Panc1 (cell line): ENCODE measurements at places on chromosomes 5 and 9.

- DNase-seq, result no peak
Observed at GRCh38 chr9:20658677-20659473, 25.2 kb upstream of the FOCAD start.

DNA sequence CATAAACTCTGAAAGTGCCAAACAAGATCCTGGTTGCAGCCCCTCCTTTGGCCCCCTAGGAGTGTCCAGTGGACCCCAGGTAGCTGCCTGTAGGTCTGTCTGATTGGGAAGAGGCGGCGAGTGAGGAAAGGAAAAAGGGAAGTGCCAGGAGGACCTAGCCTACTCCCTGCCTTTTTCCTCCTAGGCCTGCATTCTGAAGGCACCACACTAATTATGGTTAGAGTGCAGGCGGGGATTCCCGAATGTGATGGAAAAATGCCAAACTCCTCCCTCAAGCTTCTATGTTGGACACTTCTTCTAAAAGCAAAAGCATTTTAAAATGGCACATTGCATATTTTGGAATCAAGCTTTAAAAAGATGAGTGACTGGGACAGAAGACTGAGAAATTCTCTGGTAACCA, 83.2 kb upstream of the SMIM15 start:
- no peak for DNase-seq

DNA sequence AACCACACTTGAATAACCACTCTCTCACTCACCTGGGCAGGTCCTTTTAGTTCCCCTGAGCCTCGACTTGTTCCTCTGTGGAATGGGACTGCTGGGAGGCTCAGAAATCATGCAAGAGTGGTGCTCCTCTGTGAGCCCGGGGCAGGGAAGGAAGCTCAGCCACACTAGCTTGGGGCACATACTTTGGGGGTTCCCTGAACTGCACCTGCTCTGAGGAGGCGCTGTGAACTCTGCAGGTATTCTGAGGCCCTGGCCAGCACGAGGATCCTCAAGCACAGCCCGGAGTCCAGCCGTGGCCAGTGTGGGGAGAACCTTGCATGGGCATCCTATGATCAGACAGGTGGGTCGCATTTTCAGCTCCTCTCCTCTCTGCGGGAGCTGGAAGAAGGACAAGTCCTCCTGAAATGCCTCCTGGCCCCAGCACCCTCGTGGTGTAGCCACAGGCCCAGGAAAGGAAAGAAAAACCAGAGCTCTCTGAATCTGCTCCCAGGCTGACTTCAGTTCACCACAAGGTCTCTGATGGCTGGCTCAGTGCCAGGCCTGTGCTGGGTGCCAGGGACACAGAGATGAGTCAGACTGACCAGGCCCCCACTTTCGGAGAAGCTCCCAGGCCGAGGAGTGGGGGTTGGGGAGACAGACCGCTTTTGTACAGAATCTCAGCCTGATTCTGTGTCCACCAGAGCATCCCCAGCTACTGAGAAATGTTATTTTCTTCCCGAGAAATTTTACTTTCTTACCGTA, 11.9 kb downstream of the GLIPR2 start:
- no peak for DNase-seq

- DNase-seq, result no peak
Observed at GRCh38 chr9:89751079-89751825, 146.4 kb downstream of the GADD45G start.

- no peak for DNase-seq
Observed at GRCh38 chr5:54663866-54664265, 146.3 kb downstream of the SNX18 start.

DNA sequence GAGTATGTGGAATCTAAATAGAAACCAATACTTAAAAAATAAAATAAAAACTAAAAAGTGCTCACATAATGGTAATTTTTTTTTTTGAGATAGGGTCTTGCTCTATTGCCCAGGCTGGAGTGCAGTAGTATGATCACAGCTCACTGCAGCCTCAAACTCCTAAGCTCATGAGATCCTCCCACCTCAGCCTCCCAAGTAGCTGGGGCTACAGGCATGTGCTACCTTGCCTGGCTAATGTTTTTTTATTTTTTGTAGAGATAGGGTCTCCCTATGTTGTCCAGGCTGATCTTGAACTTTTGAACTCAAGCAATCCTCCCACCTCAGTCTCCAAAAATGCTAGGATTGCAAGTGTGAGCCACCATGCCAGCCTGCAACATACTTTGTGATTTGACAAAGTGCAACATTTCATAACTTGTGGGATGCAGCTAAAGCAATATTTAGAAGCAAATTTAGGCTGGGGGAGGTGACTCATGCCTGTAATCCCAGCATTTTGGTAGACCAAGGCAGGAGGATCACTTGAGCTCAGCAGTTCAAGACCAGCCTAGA, 18.4 kb downstream of the AP3B1 start:
- no peak for DNase-seq

GRCh38 chr5:143057580-143057999, 287.4 kb downstream of the ARHGAP26 start:
- no peak for DNase-seq

DNA sequence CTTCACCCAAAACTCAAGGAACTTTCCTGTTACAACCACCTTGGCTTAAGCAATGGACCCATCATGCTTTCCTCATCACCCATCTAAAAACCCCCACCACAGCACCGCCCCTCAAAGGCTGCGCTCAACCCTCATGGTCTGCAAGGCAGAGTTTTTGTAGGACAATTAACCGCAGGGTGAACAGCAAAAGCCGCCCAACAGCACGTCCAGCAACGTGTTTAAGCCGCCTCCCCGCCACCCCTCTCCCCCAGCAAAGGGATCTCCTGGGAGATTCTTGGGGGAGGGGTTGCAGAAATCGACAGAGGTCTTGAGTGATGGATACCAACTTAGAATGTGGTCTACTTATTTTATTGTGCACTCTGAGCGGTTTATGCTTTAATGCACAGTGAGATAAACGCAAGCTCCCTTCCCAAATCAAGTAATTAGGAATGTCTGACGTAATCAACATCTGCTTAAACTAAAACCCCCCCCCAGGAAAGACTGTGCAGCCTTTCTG, 1.9 kb downstream of the ROR2 start:
- DNase-seq, result no peak

DNA sequence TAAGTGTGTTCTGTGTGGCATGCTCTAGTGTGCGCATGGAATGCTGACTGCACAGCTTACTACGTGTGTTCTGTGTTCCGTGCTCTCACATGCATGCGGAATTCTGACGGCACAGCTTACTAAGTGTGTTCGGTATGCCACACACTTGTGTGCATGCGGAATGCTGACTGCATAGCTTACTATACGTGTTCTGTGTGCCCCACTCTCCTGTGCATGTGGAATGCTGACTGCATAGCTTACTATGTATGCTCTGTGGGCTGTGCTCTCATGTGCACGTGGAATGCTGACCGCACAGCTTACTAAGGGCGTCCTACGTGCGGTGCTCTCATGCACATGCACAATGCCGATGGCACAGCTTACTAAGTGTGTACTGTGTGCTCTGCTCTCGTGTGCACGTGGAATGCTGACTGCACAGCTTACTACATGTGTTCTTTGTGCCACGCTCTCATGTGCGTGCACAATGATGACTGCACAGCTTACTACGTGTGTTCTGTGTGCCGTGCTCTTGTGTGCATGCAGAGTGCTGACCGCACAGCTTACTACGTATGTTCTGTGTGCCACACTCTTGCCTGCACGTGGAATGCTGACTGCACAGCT, 548.9 kb downstream of the IRX1 start:
- DNase-seq, result no peak

GRCh38 chr5:134345996-134346395, 21.0 kb downstream of the CDKL3 start:
- DNase-seq, result no peak

DNA sequence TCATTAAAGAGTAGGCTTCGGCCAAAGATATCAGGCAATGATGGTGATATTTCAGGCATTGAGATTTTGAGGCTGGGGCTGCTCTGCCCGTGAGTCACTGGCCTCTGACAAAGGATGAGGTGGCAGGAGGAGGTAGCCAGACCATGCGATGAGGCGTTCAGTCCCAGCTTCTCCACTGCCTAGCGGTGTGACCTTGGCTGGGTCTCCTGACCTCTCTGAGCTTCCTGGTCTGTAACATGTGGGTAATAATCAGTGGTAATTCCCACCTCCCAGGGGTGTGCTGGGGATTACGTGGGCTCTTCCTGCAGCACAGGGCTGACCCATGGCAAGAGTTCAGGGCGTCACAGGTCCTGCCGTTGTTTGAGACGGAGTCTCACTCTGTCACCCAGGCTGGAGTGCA, 73.2 kb upstream of the RAPGEF1 start:
- no peak for DNase-seq

DNA sequence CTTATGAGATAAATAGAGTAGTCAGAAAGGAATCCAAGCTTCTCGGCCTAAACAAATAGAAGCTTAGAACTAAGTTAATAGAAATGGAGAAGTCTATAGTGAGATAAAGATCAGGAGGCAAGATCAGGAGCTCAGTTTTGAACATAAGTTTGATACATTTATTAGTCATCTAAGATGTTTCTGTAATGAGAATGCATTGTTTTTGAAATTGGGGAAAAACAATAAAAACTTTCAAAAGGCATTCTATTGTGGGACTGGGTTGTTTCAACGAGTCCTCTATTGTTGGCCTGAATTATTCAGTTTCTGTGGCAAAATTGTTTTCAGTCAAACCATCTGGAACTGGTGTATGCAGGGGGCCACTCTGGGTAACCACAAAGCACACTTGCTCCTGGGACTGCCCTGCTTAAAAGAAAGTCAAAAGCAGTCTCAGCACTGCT, 181.0 kb upstream of the CLINT1 start:
- no peak for DNase-seq

DNA sequence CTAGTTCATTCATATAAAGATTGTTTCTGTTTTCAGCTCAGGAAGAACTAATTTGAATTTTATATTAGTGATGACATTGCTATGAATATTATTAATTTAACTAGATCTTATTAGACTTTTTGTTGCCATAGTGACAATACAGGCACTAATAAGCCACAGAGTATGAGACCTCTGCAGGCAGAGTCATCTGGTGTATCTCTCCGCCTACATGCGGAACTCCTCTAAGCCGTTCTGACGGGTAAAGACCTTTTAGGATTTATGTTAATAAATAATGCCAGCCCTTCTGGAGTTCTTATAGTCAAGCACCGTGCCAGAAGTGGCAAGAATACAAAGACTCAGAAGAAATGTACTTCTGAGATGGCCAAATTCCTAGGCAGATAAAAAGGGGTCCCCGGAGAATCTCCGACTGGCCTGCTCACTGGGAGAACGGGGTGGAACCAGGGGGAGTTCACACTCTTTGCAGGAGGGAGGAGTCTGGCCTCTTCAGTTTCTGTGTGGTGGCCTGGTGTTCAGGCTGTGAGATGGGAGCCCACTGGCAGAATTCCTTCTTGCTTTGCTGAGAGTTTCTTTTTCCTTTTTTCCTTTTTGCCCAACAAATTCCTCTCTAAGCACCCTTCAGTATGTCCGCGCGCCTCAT, 85.1 kb upstream of the IL12B start:
- no peak for DNase-seq

DNA sequence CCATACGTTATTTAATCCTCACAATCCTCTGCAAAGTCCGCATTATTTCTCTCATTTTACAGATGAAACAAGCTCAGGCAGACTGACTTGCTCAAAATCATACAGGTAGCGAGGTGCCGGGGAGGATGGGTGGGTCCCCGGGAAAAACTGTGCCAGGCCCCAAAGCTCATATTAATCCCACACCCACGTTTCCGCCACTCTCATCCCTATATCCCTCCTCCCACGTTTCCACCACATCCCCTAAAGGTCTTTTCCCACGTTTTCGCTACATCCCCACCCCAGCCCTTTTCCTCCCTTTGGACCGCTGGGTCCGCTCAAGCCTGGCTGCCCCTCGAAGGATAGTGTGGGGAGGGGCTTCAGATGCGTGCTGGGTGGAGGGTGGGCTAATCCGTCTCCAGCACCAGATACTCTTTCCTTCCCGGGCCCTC, 434 bp upstream of the FSD1L start:
- no peak for DNase-seq

GRCh38 chr5:79225441-79225840, 10.5 kb upstream of the JMY start:
- no peak for DNase-seq

- DNase-seq, result no peak
Observed at GRCh38 chr5:72477176-72477575, 30.0 kb downstream of the ZNF366 start.

DNA sequence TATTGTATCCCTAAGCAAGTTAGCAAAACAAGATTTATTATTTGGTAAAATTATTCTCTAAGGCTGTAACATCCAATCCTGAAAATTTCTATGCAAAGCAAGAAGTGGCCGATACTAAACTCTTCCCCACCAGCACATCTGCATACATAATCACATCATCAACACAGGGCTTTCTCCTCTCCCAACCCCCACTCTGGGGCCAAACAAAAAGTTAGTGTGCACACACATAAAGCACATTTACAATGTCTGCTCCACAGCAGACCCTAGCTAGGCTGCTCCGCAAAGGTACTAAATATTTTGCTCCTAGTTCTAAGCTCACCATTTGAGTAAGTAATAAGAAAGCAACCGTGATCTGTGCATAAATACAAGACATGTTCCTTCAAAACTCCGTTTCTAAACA, 3.6 kb downstream of the RNF130 start:
- no peak for DNase-seq

DNA sequence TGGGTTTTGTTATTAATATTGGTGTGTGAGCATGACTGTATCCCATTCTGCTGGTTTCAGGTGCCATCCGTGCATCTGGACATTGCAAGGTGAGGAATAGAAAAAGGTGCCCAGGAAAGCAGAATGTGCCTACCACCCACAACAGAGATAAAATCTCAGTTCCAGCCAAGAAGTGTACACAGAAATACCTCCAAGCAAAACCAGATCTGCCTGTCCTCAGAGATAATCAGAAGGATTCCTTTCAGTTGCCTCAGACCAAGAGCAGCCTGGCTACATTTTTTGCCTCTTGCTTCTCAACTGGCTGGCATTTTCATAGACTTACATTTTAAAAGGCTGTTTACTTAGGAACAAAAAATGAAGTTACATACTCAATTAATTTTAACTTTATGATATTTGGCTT, 12.1 kb upstream of the ABLIM3 start:
- DNase-seq, result no peak

- no peak for DNase-seq
Observed at GRCh38 chr5:2334719-2335118, 416.8 kb downstream of the IRX2 start.

- no peak for DNase-seq
Observed at GRCh38 chr9:130741831-130742449, 48.4 kb downstream of the EXOSC2 start.
